ENCODE measurements at places on chromosomes 4 and X. TPM values are rescaled to one million over a fixed set of nuclear protein-coding genes. Genes with fewer than 3 reads are reported as not detected.

Gene CTBP1
- 202 TPM for total RNA-seq

Gene SRPK3
- 0.59 TPM for total RNA-seq

Gene NRK
- total RNA-seq: 15.8 TPM

Gene SFRP2
- 3.2 TPM for total RNA-seq

Gene FBXO8
- total RNA-seq: 17.1 TPM

Gene RGN
- 1.0 TPM for total RNA-seq

Gene WDR17
- total RNA-seq: 1.3 TPM

Gene CTAG1B
- not detected for total RNA-seq

Gene PIN4
- 9.8 TPM for total RNA-seq

Gene RAB9B
- under 0.01 TPM for total RNA-seq

Gene LUZP4
- total RNA-seq: not detected

Gene DDX53
- total RNA-seq: not detected

Gene GPR34
- total RNA-seq: not detected

Gene TBC1D25
- 10.1 TPM for total RNA-seq

Gene HSFX2
- not detected for total RNA-seq

Gene ANXA5
- total RNA-seq: 509 TPM

Gene IGFBP7
- total RNA-seq: 26.7 TPM

Gene CSAG1
- not detected for total RNA-seq

Gene CXCL1
- total RNA-seq: 7.3 TPM

Gene UFSP2
- total RNA-seq: 25.7 TPM

Gene SAP30
- 44.9 TPM for total RNA-seq

Gene RADX
- total RNA-seq: 3.0 TPM

Gene IL21
- total RNA-seq: not detected

Gene ZNF711
- total RNA-seq: 1.6 TPM

Gene SSX4
- total RNA-seq: not detected

Gene DCAF12L2
- not detected for total RNA-seq

Gene SORBS2
- total RNA-seq: 1.3 TPM

Gene SGMS2
- 43.1 TPM for total RNA-seq

Gene FRMPD4
- 0.30 TPM for total RNA-seq

Gene PNMA5
- not detected for total RNA-seq

Gene CYLC1
- not detected for total RNA-seq

Gene NXF2
- not detected for total RNA-seq

Gene PLAC8
- 0.34 TPM for total RNA-seq

Gene ENAM
- not detected for total RNA-seq

Gene STK26
- 5.9 TPM for total RNA-seq

Gene CFP
- total RNA-seq: under 0.01 TPM

Gene AFM
- total RNA-seq: not detected
